ENCODE measurements at places on chromosomes 7 and 10.

DNA sequence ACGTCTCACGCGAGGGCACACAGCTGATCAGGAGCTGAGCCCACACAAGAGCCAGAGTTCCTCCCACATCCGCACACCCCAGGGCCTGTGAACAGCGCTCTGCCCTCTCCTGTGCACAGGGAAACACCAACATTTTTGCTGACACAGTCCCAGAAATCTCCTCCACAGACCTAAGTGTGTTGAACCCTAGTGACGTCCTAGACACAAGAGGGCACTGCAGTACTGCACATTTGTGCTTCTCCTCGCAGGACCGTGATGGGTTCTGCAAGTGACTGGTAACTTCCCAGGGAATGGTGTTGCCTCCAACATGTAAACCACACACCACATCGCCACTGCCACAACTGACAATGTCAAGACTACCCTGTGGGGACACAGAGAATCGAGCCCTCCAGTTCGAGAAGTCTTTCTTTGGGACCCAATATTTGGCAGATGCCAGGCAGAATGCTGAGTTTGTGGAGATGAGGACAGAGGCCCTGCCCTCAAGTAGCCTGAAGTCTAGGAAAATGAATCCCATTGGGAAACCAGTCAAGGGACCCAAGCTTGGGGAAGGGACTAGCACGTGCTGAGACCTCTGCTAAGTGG lies 170.3 kb downstream of the PAXIP1 start:
- DNase-seq = peak; percentile 13

GRCh38 chr10:23910291-23910690 lies 298.6 kb upstream of the KIAA1217 start:
- DNase-seq = no peak

GRCh38 chr10:77321838-77322237 lies 315.8 kb downstream of the KCNMA1 start:
- DNase-seq = no peak

- DNase-seq = no peak
These were observed 241.5 kb downstream of the WDR37 start for GRCh38 chr10:1297566-1298301.

- DNase-seq = no peak
These were observed 125.0 kb upstream of the FOXK1 start for GRCh38 chr7:4556868-4557793.

- DNase-seq = no peak
These were observed 1.8 kb upstream of the PDGFA start for GRCh38 chr7:521221-522070.

- DNase-seq = no peak
These were observed 176.8 kb downstream of the PDE1C start for GRCh38 chr7:31893365-31893764.

DNA sequence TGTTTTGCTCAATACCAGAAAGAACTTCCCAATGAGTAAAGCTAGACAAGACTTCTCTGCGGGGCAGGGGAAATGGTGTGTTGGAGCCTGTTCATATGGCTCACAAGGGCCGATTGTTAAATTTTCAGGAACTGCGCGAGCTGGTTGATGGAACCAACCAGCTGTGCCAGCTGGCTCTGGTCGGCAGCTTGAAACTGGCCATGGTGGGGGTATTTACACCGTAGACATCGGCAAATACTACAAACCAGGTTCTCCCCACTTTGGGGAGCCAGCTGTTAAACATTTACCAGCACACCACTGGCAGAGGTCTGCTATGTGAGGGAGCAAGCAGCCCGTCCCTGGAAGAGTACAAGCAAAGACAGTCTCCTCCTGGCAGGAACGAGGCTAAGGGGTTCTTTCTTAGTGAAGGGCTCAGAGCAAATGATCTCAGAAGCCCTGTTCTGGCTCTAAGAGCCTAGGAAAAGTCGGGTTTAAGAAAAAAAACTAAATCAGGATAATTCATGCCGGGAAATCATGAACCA lies 8.8 kb upstream of the ZMIZ1 start:
- DNase-seq = no peak

GRCh38 chr7:102304668-102305067 lies 18.0 kb downstream of the SH2B2 start:
- DNase-seq = no peak

DNA sequence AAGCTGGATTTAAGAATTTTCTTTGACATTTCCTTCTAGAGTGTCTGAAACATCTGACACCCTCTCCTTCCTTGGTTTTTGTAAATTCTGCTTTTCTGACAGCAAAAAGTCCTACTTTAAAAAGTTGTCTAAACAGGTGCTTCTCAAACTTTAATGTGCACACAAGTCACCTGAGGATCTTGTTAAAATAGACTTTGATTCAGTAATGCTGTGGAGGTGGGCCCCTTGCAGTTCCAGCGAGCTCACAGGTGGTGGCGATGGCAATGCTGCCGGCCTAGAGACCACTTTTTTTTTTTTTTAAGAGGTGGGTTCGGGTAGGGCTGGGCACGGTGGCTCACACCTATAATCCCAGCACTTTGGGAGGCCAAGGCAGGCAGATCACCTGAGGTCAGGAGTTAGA lies 77.1 kb downstream of the ABCC2 start:
- DNase-seq = no peak

GRCh38 chr10:117617659-117618058 lies 75.1 kb downstream of the EMX2 start:
- no peak for DNase-seq

DNA sequence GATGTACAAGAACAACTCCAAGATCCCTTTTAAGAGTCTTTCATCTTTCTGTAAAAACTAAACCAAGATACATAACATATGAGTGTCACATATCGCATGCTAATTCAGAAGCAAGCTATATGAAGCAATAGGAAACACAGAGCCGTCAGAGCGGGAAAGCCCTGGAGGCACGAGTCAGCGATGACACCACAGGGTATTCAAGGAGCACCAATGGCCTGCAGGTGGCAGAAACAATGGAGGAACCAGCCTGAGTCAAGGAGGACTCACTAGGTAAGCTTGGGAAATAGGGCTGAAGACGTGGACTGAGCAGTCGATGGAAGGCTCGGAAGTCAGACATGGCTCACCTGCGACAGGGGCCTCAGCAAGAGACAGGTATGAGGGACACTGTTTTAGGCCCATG lies 214.4 kb downstream of the FAM107B start:
- peak; percentile 43 for DNase-seq

- no peak for DNase-seq
These were observed 814.6 kb downstream of the LRMDA start for GRCh38 chr10:76245951-76246495.

DNA sequence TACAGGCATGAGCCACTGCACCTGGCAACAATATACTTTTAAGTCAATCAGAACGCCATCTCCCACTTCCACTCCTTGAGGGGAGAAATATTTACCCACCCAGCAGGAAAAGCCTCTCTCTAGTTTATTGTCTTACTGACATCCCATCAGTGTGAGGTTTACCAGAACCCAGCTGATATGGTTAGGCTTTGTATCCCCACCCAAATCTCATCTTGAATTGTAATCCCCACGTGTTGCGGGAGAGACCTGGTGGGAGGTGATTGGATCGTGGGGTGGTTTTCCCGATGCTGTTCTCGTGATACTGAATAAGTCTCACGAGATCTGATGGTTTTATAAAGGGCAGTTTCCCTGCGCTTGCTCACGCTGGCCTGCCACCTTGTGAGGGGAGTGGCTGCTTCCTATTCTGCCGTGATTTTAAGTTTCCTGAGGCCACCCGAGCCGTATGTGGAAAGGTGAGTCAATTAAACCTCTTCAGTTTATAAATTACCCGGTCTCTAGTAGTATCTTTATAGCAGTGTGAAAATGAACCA lies 37.5 kb upstream of the TPK1 start:
- DNase-seq = no peak

DNA sequence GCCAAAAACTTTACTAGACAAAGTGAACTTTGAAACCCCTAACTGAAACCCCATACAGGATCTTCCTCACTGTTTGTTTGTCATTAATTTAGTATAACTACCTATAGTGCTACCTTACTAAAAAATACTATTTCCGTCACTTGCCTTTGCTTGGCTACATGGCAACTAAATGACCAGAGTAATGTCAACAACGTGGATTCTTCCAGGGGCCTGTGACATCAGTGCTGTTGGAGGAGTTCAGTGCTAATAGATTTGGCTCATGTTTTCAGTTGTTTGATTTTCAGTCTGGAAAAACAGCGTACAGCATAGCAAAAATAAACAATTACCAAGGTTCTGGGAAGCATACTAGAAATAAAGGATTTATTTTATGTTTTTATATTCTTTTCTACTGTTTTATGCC lies 3.0 kb upstream of the ASB15 start:
- no peak for DNase-seq

DNA sequence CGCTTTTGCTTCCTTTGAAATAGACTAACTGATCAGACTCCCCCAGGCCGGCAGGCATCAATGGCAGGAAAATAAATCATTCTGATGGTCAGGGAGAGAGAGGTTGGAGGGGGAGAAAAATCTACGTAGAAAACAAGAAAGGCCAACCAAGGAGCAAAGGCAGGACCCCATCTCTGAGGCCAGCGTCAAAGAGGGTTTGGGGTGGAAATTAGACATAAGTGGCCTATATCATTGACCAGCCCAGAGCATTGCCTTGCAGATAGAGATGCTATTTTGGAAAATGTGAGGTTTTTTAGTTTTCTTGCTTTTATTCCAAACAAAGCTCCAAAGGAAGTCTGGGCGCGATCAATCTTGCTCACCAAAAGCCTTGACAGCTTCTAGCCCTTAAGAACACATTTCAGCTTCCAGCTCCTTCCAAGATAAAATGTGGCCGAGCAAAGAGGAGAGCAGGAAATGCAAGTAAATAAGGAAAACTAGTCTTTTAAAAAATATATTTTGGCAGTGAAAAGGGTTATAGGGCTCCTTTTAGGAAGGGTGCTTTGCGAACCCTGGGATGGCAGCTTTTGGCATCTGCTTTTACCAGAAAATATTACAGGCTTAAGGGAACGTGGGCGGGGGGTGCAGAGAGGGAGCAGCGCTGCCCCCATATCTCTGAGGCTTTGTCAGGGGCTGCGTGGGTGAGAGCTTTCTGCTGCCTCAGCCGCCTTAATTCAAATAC lies 2.0 kb upstream of the HOXA2 start:
- DNase-seq = no peak

- DNase-seq = no peak
These were observed 110.6 kb downstream of the ZMIZ1 start for GRCh38 chr10:79179164-79179956.

DNA sequence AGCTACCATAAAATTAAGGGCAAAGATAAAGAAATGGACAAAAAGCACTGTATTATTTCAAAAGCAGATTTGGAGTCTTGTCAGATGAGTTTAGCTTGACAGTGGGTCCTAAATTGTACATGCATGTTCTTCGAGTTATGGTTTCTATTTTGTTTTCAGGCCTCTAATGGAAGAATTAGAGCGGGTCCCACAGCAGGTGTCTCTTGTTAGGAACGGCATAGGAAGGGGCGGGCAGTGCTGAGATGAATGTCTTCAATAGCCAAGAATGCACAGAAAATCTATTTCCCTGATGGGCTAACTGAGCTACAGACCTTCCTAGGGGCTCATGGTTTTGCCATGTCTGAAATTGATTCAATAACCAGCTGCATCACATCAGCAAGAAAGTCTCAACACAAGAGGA lies 304.4 kb downstream of the FRMD4A start:
- no peak for DNase-seq

GRCh38 chr7:117895276-117895675 lies 22.0 kb upstream of the CTTNBP2 start:
- no peak for DNase-seq

DNA sequence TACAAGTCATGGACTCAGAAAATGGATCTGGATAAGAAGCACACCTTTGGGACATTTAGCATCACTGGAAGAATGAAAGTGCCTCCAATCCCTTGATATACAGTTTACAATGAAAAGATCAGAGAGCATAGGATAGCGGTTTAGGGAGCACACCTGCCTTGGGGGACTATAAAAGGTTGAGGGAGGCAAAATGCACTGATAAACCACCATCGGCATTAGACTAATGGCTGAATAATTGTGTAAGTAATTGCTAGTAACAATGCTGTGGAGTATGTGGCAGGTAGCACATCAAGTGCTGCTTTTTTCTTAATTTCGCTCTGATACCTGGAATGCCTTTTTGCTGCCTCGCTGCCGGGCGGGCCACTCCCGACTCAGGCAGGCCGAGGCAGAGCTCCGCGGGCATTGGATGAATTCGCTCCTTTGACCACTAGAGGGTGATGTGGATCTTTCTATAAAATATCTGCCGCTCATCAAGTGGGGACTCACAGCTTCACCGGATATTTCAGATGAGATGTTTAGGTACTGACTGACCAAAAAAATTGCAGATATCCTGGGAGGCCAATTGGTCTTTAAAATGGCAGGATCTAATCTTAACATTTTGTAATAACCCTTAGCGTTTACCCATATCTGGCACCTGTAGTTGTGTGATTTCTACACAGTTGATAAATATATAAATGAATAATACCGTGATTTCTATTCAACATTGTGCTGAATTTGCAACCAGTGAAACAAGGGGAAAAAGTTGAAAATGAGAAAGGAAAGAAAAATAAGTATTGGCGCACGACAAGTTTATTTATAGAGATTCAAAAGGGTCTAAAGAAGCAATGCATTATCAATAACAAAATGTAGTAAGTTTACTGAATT lies 116.8 kb upstream of the PRSS1 start:
- DNase-seq = peak; percentile 33

GRCh38 chr7:27423290-27423689 lies 180.7 kb downstream of the EVX1 start:
- no peak for DNase-seq

GRCh38 chr7:3154881-3155494 lies 111.3 kb upstream of the CARD11 start:
- peak; percentile 60 for DNase-seq

DNA sequence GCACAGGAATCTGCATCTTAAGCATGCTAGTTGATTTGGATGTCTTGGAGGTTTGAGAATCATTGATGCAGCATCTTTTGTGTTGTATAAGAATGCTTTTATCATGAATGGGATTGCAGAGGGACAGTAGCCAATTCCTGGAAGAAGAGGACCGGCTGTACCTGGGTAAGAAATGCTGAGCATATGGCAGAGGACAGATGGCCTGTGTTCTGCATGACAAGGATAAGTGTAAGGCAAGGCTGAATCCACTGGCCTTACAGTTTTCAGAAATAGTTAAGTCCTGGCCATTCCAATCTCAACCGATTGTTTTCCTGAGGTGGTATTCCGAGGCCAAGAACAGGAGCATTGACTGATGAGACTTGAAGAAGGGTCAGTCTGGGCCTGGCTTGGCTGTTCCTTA lies 24.4 kb upstream of the KBTBD2 start:
- DNase-seq = no peak
